ENCODE measurements at places on chromosomes 7 and 10.
A peak's percentile ranks its signal among the peaks of the same experiment; 100 is the strongest.

GRCh38 chr7:151047976-151048815 is at the start of gene ASIC3:
TSS of gene ASIC3 (plus strand) at chr7:151048531. CDS start at chr7:151048886, 355 bp downstream.
- no peak for DNase-seq

GRCh38 chr7:137798073-137798763 is 48.6 kb downstream of the DGKI start:
- DNase-seq = no peak

GRCh38 chr10:112767156-112767555 is 182.9 kb upstream of the TCF7L2 start:
- no peak for DNase-seq

DNA sequence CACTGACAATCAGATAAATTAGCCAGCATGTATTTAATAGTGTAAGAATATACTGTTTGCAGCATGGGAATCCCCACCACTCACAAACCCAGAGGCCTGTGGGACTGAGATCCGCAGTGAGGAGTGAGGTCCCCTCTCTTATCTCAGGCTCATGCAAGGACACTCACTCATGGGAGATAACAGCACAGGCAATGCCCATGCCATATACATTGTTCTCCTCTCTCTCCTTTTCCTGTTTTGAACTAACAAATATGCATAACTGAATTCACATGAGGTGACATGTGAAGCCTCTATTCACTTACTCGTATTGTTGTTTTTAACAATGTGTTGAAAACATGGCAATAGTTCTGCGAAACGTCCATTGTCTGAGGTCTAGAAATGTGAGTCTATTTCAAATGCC is 230.5 kb downstream of the ARHGAP21 start:
- peak; percentile 52 for DNase-seq

DNA sequence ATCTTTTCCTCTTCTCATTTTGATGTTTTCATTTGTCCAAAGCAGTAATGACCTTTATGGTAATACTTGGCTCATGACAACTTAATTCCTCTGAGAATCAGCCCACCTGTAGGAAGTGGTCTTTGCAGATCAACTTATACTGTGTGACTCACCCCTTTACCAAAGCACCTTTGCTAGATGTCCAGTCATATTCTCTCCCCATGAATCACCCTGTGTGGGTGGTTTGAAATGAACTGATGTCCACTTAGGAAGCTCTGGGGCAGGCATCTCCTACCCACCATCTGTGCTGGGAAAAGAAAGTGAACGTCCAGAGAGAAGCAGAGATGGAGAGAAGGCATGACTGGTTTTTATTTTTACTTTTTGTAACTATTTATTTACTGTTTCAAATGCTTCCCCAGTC is 410.3 kb downstream of the KIF20B start:
- no peak for DNase-seq

GRCh38 chr10:17472481-17473227 is 18.3 kb upstream of the ST8SIA6 start:
- DNase-seq = no peak

DNA sequence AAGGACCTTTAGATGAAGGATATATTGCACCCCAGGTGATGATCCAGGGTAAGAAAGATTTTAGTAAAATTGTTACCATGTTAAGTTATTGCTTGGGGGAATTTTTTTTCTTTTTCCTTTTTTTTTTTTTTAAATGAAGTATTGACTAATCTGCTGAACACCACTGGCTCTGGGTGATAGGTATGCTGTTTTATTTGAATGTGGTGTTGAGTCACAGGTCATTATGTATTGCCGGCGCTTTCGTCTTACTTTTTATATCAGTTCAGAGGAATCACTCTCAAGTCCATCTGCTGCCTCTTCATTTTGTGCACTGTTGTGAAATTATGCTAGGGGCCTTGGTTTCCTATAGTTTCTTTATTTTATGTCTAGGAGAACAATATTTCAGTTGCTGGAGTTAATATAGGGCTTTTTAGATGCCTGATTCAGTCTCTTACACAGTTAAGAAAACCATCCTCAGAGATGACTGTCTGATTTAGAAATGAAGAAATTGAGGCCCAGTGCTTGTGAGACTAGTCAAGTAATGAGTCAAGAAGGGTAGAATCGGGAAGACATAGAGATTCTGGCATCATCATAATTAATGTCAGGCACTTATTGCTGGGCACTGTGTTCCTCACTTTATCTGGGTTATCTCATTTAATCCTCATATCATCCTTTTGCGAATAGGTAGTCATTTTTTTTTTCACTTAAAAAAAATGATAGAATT is 38.7 kb downstream of the NRF1 start:
- DNase-seq = no peak

GRCh38 chr7:76281006-76281705 is 21.3 kb upstream of the HSPB1 start:
- DNase-seq = no peak

GRCh38 chr7:131506597-131506996 is 49.8 kb downstream of the PODXL start:
- peak; percentile 75 for DNase-seq

DNA sequence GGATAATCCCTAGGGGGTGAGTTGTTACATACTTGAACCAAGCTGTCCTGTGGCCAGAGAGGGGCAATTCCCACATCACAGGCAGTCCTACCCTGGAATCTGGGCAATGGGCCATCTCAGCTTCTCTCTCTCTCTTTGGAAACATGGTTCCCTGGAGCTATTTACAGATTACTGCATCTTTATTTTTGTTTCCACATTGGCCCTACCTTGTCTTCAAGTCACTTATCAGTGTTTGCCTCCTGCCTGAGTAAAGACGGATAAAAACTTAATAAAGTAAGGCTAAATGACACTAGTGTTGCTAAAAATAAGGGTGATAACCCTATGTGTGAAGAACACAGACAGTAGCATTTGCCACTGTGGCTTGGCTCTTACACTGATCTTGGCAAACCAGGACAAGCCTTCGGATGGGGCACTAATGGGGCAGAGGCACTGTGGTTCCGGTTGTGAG is 228.2 kb downstream of the GFRA1 start:
- DNase-seq = no peak

DNA sequence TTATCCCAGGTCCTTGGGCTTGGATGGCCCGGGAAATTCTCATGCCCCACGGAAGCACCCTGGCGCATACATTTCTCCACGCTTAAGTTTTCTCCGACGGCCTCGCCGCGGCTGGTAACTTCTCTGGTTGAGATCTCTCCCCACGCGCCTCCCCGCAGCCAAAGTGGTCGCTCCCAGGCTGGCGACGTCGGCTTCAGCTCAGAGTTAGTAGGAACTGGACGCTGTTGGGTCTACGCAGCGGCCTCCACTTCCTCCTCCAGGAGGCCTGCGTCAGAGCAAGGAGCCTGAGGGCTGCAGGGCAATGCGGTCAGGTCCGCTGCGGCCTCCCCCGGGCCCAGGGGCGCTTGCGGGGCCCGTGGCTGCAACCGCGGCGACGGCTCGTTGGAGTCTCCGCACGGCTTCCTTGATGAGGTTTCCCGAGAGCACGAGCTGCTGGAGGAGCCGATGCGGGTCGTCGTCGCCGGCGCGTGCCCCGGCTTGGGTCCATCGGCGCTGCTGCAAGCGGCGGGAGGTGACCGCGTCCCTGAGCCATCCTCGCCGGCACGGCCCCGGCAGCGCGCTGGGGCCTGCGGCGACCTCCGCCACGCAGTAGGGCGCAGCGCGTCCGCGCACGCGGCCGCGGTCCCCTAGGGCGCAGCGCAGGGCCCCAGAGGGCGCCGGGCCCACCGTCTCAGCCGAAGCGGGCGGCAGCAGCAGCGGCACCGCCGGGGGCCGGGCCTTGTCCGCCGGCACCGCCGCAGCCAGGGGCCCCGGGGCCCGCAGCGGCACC is 744 bp downstream of the FRAT2 start:
- DNase-seq = peak; percentile 65

GRCh38 chr10:21624951-21625350 is 90.9 kb downstream of the MLLT10 start:
- no peak for DNase-seq

DNA sequence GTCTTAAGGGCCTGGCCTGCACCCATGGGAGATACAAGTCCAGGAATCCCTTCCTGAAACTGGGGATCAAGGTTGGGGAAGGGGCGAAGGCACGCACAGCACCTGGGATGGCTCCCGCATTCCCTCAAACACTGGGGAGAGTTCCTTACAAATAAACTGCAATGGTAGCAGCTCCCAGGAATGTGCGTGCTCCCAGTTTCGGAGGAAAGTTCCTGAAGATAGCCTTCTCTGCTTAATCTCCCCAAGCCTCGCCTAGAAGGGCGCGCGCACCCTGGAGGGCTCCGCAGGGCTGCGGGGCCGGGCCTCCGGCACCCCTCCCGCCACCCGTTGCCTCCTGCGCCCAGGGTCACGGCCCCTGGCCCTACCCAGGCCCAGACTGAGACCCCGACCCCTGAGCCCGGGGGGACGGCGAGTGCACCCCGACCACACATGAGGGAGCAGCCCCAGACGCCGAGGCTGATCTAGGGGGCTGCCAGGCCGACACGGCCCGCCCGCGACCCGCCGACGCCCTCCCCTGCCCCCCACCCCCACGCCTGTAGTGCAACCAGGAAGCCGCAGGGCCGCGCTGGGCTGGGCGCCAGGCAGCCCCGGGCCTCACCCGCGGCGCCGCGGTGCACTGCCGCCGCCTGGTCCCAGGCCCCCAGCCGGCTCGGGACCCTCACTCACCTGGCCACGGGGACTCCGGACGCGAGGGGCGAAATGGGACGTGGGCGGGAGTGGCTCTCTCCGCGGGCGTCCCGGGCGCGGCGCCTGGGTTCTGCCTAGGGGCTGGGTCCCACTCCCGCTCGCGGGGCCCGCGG is 460 bp downstream of the ANXA11 start:
- DNase-seq = peak; percentile 37

DNA sequence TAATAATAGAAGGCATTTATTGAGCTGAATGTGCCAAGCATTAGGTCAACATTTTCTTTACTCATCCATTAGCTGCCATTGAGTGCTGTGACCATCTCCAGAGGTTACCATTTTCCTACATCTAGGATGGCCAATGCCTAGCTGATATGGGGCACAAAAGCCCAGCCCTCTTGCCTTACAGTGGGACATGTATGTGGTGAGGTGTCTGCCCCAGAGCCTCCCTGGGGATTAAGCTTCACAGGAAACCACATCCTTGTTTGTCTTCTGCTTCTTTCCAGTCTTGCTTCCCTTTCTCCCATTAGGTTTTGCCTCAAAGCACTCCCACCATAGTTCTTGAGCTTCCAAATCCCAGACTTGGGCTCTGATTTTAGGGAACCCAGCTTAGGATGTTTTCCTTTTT is 258.7 kb downstream of the SORCS3 start:
- no peak for DNase-seq

GRCh38 chr7:107480932-107481331 is 11.1 kb downstream of the GPR22 start:
- no peak for DNase-seq

DNA sequence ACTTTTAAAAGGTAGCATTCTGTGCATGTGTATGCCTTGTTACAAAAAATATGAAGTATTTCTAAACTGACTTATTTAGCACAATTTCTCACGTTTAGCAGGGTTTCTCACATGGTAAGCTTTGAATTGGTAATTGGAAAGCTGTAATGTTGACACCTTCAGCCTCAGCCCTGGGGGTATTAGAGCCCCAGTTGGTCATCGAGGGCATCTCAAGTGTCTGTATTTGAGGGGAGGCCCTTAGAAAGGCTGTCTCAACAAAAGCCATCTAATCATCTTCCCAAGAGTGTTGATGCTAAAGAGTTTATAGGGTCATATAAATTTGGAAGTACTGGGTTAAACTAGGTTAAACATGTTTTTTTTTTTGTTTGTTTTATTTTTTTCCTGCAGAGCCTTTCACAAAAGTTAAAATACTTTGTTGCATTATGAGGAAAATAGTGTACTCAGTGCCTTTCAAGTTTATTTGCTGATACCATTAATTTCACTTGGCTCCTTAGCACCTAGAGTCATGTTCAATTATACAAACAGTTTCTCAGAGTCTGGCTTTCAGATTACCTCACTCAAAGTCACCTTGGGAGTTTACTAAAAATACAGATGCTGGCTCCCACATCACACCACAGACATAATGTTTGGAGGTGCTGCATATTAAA is 134.0 kb downstream of the CD36 start:
- no peak for DNase-seq

GRCh38 chr10:114102256-114102655 is 58.6 kb downstream of the ADRB1 start:
- no peak for DNase-seq
